T-cell (primary cell): ENCODE measurements at places on chromosomes 2 and 18. TPM values are rescaled to one million over a fixed set of nuclear protein-coding genes. Genes with fewer than 3 reads are reported as not detected.

DNA sequence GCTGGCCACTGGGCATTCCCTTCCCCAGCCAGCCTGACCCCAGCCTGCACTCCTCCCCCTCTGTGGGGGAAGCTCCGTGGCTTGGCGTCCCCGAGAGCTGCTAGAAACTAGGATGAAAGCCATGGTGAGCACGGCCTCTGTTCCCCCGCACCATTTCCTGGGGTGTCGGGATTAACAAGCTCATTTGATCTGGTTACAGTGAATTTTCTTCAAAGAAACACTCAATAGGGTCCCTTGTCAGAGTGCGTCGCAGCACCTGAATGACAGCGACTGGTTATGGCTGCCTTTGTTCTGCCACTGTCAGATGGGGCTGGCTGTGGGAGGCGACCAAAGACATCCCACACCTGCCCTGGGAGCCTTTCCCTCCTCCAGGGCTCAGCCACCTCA, 7.7 kb upstream of the ALPI start:
- H3K36me3 ChIP-seq, result no peaks in the 10 kb centered on the region
- no peaks in the 10 kb centered on the region for H3K27me3 ChIP-seq
- no peak for DNase-seq
- no peak overlapping the region for H3K27ac ChIP-seq
- H3K4me1 ChIP-seq, result no peaks in the 10 kb centered on the region
- H3K4me3 ChIP-seq, result no peak overlapping the region

DNA sequence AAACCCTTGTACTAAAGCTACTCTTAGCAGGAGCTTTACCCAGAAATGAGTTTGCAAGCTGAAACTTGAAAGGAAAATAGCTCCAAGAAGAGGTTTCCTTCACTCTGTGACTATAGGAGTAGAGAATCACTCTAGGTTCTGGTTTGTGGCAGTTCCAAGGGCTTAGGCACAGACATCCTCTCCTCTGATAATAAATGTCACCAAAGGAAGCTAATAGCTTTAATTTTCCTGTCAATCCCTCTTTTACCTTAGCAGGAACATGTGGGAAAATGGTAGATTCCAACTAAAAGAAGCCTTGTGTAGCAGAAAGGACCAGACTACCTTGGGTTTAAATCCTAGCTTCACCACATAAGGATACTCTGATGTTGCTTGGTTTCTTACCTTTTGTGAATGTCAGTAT, 104.0 kb downstream of the FSHR start:
- H3K27ac ChIP-seq, result no peak overlapping the region
- H3K36me3 ChIP-seq, result no peaks in the 10 kb centered on the region
- no peaks in the 10 kb centered on the region for H3K4me1 ChIP-seq
- no peak for DNase-seq
- no peak overlapping the region for H3K4me3 ChIP-seq

DNA sequence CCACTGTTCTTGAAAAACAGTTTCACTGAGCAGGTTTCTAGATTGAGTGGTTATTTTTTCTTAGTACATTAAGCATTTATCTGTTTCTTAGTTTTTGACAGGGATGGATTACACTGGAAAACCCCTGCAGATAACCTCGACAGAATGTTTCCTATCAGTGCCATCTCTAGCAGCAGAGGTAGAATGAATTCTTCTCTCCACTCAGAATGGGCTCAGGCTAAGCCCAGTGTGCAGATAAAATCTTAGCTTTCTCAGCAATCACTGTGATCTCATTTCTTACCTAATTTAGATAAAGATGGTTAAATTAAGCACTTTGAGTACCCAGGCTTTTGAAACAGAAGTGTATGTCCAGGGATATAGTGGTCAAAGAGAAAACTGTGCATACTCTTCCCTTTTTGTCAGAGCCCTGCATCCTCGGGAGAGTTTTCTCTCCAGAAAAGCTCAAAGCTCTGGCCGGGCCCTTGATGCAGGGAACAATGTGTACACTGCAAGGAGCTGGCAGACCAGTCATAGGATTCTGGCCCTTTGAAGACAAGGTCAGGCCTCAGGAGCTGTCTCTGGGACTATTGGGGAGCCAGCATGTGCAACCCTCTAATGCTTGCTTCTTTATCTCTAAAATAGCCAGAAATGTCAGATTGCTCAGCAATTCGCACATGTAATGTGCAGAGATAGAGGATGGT, 10.6 kb upstream of the AKAIN1 start:
- H3K36me3 ChIP-seq, result no peaks in the 10 kb centered on the region
- H3K27me3 ChIP-seq, result no peaks in the 10 kb centered on the region
- no peak overlapping the region for H3K27ac ChIP-seq
- no peaks in the 10 kb centered on the region for H3K4me1 ChIP-seq
- DNase-seq, result no peak

DNA sequence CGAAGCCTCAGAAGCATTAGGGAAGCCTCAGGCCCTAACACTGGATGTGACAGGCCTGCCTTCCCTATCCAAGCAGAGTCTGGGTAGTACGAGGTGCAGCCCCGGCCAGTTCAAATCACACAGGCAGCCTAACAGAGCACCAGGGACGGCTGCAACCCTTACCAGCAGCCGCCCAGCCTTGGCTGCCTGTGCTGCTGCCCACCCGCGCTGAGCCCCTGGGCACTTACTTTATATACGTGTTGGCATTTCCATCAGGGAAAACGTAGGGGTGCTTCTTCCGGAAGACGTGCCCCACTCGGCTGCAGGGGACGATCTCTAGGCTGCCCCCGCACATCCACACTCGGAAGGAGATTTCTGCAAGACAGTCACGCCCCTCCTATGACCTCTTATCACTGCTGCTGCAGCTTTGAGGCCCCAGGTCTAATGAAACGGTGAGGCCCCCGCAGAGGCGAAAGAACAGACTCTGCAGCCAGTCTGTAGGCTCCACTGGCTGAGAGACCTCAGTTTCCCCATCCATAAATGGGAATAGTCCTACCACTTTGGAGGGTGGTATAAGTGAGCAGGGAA, 124.7 kb upstream of the CAPN13 start:
- no peak overlapping the region for H3K4me3 ChIP-seq
- no peaks in the 10 kb centered on the region for H3K36me3 ChIP-seq
- H3K27me3 ChIP-seq, result peaks cover 8% of the 10 kb centered on the region
- no peaks in the 10 kb centered on the region for H3K4me1 ChIP-seq

DNA sequence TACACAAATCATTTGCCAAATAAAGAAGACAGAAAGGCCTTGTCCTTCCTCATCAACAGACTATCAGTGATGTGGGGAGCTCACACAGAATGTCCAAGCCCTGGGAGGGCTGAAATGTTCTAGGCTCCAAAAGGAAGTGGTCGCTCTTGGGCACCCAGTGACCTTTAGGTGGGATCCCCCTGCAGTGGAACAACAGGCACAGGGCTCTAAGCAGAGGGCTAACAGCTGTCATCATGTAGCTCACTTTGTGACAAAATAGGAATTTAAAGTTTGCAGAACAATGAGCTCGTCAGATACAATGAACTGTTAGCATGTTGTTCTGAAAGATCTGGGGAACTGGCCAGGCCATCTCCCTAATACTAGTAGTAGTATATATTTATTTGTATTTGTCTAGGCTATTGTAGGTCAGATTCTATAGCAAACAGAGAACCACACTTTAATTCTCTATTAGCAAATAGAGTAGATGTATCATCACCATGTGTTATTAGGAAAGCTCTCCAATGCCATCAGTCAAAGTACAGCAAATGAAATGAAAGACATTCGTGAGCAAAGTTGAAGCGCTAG, 151.5 kb upstream of the MAP3K20 start:
- H3K36me3 ChIP-seq, result no peaks in the 10 kb centered on the region
- no peaks in the 10 kb centered on the region for H3K27me3 ChIP-seq
- H3K4me1 ChIP-seq, result no peaks in the 10 kb centered on the region
- no peak overlapping the region for H3K4me3 ChIP-seq

GRCh38 chr2:71662665-71663394, 209.5 kb downstream of the DYSF start:
- H3K27me3 ChIP-seq, result no peaks in the 10 kb centered on the region
- H3K4me1 ChIP-seq, result no peaks in the 10 kb centered on the region
- H3K27ac ChIP-seq, result no peak overlapping the region
- H3K4me3 ChIP-seq, result no peak overlapping the region
- no peak for DNase-seq

DNA sequence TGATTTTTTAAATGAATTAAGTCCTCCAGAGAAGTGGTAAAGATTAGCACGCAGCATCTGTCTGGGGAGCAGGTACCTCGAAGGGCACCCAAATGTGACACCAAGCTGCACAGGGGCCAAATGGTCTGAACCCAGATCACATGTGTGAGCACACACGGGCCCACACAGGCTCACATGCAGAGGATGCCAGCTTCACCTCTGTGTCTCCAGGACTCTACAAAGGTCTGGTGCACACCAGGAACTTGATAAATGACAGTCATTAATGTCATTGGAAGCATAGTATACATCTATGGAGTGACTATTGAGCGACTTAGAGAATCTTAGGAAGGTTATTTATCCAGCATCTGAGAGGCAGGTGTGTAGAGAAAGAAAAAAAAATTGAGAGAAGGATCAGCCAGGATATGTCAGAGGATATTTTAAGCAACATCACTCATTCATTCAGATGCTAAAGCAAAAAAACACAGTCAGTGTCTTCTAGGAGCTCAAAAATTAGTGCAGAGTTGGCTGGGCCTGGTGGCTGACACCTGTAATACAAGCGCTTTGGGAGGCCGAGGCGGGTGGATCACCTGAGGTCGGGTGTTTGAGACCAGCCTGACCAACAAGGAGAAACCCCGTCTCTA, 23.2 kb downstream of the GYPC start:
- DNase-seq, result no peak
- H3K27ac ChIP-seq, result no peak overlapping the region
- no peaks in the 10 kb centered on the region for H3K4me1 ChIP-seq
- H3K36me3 ChIP-seq, result peaks cover 44% of the 10 kb centered on the region

DNA sequence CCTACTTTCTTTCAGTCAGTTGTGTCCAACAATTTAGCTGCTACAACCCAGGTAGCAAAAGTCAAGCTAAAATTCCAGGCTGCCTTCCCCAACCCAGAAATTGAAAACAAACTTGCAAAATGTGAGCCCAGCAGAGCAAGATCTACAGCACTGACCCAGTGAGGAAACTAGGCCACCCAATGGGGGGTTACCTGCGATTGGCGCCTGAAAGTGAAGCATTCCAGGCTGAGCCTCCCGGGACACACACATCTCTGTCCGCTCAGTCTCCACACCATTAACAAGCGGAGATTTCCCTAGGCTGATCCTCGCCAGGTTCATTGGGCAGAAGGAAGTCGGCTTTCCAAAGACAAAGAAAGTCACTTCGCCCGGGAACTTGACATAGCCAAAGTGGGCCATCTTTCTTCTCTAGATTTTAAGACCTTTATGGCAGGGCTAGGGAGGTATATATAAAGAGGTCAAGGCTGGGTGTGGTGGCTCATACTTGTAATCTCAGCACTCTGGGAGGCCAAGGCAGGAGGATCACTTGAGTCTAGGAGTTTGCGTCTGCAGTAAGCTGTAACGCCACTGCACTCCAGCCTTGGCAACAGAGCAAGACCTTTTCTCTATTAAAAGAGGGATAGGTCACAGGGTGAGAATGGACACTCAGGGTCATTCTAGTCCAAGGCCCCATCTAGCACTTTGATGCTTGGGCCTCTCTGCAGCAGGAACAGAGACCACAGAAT, 53.6 kb downstream of the TTC32 start:
- H3K27ac ChIP-seq, result no peak overlapping the region
- no peak for DNase-seq
- no peaks in the 10 kb centered on the region for H3K36me3 ChIP-seq
- no peaks in the 10 kb centered on the region for H3K27me3 ChIP-seq

DNA sequence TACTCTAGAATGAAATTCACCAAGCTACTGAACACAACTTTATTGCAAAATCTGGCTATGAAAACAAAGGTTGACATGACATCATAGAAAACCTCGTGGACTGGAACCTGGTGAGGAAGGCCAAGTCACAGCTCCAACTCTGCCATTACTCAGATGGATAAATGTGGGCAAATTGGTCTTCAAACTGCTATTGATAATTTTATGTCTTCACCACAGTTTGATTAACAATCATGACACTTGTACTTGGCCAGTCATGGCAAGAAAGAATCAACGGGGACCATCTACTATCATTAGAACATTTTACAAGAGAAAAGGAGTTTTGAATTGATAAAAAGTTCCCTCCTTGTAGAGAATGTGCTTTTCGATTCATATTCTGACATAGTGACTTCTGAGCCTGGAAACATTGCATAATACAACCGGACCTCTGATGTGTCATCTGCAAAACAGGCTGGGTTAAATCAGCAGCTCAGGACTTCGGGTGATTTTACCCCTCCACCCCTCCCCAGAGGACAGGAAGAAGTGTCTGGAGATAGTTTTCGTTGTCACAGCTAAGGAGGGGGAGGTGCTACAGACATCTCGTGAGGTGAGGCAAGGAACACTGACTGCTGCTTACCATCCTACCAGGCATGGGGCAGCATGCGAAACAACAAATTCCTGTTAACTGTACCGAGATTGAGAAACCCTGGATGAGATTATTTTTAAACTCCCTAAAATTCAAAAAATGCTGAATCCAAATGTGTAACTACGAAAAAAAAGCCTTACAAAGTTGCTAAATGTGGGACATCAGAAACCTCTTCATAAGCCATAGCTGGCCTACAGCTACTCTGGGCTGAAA, 8.4 kb downstream of the L3MBTL4 start:
- H3K27me3 ChIP-seq, result no peaks in the 10 kb centered on the region
- H3K4me1 ChIP-seq, result no peaks in the 10 kb centered on the region
- H3K4me3 ChIP-seq, result no peak overlapping the region
- DNase-seq, result no peak

- DNase-seq, result no peak
- H3K27me3 ChIP-seq, result no peaks in the 10 kb centered on the region
- H3K36me3 ChIP-seq, result no peaks in the 10 kb centered on the region
- no peaks in the 10 kb centered on the region for H3K4me1 ChIP-seq
- no peak overlapping the region for H3K4me3 ChIP-seq
- H3K27ac ChIP-seq, result no peak overlapping the region
Observed at GRCh38 chr2:161486111-161486510, 70.0 kb downstream of the TBR1 start.

- no peaks in the 10 kb centered on the region for H3K4me1 ChIP-seq
- H3K27me3 ChIP-seq, result no peaks in the 10 kb centered on the region
- DNase-seq, result no peak
- H3K27ac ChIP-seq, result no peak overlapping the region
Observed at GRCh38 chr2:138853761-138854160, 73.6 kb upstream of the NXPH2 start.

DNA sequence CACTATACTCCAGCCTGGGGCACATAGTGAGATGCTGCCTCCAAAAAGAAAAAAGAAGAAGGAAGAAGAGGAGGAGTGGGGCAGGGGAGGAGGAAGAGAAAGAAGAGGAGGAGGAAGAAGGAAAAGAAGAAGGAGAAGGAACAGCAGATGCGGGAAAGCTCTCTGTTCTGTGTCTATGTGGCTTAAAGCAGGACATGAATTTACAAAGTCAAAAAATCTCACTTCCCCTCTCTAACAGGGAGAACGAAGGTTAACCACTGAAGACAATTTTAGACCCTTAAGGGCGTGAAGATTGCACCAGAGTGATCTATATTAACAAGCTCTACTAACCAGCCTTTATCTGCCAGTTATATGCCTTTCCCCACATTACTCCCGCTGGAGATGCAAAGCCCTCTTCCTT, 258.9 kb downstream of the METTL4 start:
- no peaks in the 10 kb centered on the region for H3K36me3 ChIP-seq
- H3K4me1 ChIP-seq, result no peaks in the 10 kb centered on the region
- no peak for DNase-seq
- no peak overlapping the region for H3K4me3 ChIP-seq
- H3K27ac ChIP-seq, result no peak overlapping the region
- H3K27me3 ChIP-seq, result no peaks in the 10 kb centered on the region

GRCh38 chr2:233084488-233084887, 24.3 kb downstream of the INPP5D start:
- H3K4me1 ChIP-seq, result peaks cover 50% of the 10 kb centered on the region
- H3K36me3 ChIP-seq, result peaks cover 45% of the 10 kb centered on the region
- H3K27me3 ChIP-seq, result no peaks in the 10 kb centered on the region
- peak; percentile 53 for DNase-seq
- peak overlapping the region; percentile 46 for H3K4me3 ChIP-seq

The DSG3 gene
- total RNA-seq, result not detected

The ACOXL gene
- not detected for total RNA-seq

The STPG4 gene
- total RNA-seq, result 0.50 TPM

The CYP26B1 gene
- 0.06 TPM for total RNA-seq
